COR-L47 (cell line): ENCODE measurements at places on chromosomes 5 and 9.

DNA sequence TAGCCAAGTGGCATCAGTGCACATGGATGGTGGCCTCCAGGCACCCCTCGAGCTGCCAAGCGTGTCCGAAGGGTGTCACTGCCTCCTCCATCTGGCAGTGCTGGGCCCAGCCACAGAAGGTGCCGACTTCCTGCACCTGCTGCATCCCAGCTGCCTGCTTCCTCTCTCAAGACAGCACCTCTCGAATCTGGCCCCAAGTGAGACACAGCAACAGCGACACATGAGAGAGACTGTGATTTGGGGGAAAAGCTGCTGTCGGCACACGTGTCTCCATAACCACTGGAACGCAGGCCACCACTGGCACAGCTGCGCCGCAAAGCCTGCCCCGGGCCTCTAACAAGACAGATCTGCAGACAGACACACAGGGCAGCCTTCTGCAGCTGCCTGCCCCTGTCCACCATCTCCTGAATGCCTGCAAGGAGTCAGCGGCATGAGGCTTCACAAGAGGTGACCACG is 8.8 kb downstream of the CLPTM1L start:
- DNase-seq: no peak

- no peak for DNase-seq
Measured at GRCh38 chr9:134040781-134041648, 15.7 kb downstream of the BRD3OS start.

DNA sequence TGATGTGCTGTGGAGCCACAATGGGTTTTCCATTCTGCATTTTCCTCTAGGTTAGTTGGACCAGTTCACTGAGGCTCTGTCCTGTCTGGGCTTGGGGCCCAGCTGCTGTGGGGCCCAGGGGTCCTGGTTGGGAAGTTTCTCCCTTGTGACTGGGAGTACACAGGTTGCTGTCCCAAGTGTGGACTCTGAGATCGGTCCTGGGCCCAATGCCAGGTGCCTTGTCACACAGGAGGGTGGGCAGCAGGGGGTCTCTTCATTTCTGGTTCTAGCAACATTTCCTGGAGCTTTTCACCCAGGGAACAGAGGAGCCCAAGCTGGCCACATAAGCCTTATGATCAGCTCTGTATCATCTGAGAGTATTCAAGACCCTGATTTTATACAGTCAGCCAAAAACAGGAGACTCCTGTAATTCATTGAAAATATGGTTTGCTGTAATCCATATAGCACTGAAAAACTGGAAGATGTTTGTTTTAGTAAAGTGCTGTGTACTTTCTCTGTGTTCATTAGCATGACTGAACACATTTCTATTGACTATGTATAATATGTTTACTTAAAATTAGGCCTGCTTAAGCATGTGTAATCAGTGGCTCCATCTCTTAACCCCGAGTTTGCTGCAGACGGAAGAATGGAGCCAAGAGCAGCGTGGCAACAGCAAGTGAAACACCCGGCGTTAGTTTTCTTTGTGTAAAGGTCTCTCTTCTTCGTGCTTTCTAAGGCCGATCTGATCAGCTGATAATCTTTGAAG is 62.5 kb downstream of the MVB12B start:
- peak; percentile 52 for DNase-seq

GRCh38 chr5:74415695-74416102 is 224.8 kb downstream of the ENC1 start:
- DNase-seq: no peak

- DNase-seq: no peak
Measured at GRCh38 chr9:9846557-9846956, 766.2 kb downstream of the PTPRD start.

DNA sequence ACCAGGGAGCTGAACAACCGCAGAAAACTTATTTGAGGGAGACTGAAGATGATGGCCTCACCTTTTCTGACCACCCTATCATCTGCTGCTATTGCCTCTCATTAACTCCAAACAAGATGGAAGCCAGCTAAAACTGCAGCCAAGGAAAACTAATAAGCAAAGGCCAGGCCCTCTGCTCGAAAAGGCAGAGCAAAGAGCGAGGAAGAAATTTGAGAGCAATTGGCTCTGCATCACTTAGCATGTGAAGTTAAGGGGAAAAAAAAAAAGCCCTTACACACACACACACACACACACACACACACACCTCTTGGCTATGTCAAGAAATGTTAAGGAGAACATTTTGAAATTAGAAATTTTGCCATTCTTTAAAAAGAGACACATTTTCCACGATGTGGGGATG is 228.1 kb upstream of the CYLC2 start:
- DNase-seq: no peak

- DNase-seq: no peak
Measured at GRCh38 chr5:90982576-90982975, 400.5 kb downstream of the ARRDC3 start.

DNA sequence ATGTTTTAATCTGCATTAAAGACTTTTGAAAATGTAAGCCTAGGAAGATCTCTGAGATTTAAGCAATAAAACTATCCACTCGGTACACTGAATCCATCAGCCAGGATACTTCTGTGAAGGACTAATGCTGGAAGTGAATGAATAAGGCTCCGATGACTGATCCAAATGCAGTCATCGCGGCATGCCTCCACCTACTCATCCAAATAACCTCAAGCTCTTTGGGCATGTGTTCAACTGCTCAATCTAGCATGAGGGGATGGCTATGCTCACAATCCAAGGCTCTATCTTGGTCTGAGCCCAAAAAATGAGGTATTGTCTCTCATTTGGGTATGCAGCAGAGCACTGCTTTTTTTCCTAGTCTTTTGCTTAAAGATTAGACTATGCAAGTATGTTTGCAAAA is 19.2 kb downstream of the MARCHF3 start:
- DNase-seq: no peak

- DNase-seq: no peak
Measured at GRCh38 chr9:269081-269711, 54.5 kb downstream of the DOCK8 start.

DNA sequence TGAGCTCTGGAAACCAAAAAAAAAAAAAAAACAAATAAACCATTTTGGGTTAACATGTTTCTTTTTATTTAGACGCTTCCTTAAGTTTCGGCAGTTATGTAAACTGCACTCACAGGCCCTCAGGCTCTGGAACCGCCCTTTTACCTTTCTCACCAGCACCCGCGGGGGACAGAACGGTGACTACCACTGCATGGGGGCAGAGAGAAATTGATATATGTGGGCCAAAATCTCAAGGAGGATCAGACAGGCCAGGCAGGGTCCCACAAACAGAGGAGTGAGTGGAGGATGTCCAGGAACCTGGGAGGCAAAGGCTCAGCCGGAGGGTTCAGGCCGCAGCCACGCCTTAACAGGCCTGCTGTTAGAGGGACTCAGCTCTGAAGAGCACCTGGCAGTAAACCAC is 54.4 kb downstream of the IRX2 start:
- no peak for DNase-seq

- no peak for DNase-seq
Measured at GRCh38 chr9:126999315-127000068, 84.9 kb downstream of the RALGPS1 start.

- DNase-seq: no peak
Measured at GRCh38 chr5:180785794-180786221, 16.8 kb downstream of the MGAT1 start.

- no peak for DNase-seq
Measured at GRCh38 chr5:59254055-59254687, 639.4 kb downstream of the PDE4D start.

GRCh38 chr5:43242196-43242595 is 50.2 kb downstream of the NIM1K start:
- no peak for DNase-seq

GRCh38 chr9:36149197-36149596 is 12.7 kb downstream of the GLIPR2 start:
- DNase-seq: no peak

- no peak for DNase-seq
Measured at GRCh38 chr9:2321523-2322148, 300.0 kb upstream of the VLDLR start.

- no peak for DNase-seq
Measured at GRCh38 chr9:116450378-116451139, 236.5 kb upstream of the TRIM32 start.

DNA sequence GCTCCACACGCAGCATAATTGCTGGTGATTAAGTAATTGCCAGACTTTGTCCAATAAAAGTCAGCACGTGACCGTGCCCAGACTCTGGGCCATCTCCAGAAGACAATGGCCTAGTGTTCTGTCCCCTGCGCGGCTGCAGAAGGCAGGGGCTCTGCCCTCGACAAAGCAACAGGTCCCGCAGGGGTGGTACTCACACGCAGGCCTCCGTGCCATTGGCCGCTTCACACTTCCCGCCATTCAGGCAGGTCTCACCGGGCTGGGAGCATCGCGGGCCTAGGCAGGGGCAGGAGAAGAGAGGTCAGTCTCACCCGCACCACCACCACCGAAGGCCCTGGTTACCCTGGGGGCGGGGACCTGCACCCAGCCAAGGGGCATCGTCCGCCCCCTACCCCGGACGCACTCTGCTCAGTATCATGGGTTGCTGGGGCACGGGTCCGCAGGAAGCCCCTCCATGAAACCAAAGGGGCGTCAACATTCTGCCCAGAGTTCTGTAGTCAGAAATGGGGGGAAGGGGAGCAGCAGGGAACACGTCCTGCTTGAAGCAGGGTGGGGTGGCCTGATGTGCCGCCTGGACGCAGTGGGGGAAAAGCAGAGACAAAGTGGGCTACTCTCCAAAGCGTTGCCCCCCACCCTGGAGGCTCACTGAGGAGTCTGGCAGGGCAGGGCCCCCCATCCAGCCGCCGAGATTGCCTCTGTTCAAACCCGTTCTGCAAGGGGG is 1.9 kb downstream of the NOTCH1 start:
- DNase-seq: no peak

GRCh38 chr5:140602147-140602546 is 30.8 kb downstream of the CD14 start:
- DNase-seq: no peak

DNA sequence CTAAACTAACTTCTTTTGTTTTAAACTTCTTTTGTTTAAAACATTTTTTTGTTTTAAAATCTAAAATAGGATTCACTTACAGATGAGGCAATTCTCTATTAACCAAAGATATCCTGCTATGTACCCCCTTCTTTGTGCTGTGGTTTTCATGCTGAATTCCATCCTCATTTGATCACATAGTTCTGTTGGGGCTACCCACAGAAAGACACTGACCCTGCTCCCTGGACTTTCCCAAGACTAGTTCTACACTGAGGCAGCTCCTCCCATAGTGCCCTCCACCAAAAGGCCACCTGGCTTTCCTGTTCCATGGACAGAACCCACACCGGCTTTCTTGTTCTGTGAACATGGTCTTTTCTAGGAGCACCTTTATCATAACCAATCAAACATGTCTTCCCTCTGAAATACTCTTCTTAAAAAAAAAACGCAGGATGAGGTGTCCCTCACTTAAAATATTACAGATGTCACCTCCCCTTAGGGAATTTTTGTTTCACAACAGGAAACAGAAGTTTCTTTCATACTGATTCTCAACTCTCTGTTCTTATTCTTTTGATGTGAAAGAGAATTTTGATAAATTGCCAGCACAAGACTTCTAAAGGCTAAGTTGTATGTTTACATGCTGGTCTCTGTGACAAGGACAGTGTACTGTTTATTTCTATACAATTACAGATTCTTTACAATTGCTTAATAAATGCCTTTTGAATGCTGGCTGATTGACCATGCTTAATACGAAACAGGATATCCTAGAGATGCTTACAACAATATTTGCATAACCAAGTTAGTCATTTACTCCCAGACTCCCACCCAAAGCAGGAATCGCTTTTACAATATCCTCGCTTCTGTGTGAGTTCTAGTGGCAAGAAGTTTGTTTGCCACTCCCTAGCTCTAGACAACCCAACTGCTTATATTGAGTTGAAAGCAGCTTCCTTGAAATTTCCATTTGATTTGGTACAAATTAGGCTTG is 300.4 kb downstream of the DTWD2 start:
- DNase-seq: no peak

DNA sequence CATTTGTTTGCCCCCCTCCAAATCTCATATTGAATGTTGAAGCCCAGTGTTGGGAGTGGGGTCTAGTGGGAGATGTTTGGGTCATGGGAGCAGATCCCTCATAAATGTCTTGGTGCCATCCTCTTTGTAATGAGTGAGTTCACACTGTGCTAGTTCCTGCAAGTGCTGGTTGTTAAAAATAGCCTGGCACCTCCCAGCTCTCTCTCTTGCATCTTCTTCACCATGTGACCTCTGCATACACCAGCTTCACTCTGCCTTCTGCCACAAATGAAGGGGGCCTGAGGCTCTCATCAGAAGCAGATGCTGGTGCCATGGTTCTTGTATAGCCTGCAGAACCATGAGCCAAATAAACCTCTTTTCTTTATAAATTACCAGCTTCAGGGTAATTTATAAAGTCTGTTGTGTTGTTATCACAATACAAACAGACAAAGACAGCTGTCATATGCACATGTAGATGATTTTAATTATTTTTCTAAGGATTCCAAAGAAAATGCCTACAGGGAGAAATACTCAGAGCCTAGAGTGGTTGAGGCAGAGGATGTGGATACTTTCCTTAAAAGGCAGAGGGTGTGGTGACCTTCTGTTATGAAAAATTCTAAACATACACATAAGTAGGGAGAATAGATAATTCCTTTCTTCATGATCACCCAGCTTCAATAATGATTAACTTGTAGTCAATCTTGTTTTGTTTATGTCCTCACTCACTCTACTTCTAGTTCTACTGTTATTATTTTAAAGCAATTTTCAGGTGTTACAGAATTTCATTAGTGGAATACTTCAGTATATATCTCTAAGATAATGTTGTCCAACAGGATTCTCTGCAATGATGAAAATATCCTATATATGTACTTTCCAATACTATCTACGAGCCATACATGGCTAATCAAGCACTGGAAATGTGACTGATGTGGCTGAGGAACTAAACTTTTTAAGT is 75.1 kb upstream of the RANBP6 start:
- DNase-seq: no peak

DNA sequence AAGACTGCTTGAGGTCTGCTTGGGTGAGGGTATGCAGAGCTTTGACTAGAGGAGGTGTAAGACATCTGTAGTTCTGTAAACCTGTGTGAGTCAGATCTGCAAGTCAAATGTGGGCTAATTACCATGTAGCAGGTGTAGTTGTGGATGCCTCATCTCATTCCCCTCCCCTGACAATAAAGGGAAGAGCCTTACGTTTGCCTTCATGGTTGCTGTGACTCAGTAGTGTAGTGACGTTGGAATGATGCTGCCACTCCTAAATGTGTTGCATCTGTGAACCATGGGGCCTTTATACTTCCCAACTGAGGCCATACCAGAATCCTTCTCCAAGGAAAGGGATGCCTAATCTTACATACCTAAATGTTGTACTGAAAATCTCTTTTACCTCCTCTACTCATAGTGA is 26.0 kb downstream of the PRDM6 start:
- DNase-seq: no peak

- no peak for DNase-seq
Measured at GRCh38 chr9:108973895-108974294, 39.4 kb downstream of the CTNNAL1 start.

DNA sequence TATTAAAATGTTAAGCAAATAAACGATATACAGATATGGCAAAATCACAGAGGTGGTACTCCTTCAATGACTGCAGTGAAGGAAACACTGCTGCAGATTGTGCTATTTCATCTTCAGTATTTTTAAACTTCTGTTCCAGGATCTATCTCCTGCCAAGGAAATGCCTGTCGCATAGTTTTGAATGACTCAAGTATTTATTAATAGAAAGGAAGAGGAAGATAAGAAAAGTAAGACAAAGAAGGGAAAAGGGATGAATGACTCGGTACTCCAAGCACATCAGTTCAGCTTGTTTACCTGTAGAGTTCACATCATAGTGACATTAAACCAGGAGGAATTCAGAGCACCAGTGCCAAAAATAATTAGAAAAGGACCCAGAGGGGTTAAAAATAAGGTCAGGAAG is 5.1 kb upstream of the GPX8 start:
- no peak for DNase-seq
